ENCODE measurements at places on chromosomes 7 and 10.

DNA sequence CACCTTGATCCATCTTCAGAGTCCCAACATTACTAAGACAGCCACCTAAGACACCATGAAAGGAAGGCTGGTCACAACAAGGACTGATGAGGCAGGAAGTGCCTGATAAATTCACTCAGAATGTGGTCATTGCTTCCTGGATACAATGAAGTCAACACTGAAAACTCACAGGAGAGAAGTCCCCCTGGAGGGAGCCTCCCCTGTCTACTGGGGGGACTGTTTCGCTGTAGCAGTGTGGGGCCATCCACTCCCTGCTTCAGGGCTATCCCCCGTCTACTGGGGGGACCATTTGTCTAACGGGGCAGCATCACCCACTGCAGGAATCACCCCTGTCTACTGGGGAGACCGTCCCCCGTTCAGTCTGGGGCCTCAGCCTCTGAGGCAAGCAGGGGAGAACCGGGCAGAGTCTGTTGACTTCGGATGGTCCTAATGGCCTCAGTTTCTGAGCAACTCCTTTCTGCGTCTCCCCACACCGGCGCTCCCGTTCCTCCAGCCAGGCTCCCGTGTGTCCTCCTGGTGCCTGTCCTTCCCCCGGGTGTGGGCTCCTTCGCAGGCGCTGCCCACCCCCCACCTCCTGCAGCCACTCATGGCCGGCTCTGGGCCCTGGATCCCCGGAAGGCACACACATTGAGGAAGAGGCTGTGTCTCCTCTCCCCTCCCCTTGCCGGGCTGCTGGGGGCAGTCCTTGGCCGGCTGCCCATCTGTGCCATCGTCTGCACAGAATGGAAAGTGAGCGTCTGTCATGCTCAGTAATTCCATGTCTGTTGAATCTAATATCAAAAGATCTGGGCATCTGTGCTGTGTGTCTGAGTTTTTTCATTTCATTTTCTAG lies 59.9 kb upstream of the DNAJB6 start:
- DNase-seq, result no peak

DNA sequence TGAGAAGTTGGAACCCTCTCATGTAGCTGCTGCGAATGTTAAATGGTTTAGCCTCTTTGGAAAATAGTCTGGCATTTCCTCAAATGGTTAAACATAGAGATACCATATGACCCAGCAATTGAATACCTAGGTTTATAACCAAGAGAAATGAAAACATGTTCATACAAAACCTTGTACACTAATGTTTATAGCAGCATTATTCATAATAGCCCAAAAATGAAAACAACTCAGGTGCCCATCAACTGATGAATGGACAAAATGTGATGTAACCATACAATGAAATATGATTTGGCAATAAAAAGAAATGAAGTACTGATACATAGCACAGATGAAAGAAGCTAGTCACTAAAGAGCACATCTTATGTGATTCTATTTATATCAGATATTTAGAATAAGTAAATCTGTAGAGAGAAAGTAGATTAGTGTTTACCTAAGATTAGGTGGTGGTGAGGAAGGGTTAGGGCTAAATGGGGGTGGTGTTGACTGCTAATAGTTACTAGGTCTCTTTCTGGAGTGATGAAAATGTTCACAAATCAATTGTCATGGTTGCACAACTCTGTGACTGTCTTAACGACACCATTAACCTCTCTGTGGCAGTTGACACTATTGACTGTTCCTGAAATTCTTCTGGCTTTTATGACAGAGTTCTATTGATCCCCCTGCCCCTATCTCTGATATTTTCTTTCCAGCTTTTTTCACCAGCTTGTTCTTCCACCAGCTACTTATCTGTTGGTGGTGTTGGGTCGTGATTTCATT lies 35.2 kb downstream of the VCL start:
- no peak for DNase-seq

DNA sequence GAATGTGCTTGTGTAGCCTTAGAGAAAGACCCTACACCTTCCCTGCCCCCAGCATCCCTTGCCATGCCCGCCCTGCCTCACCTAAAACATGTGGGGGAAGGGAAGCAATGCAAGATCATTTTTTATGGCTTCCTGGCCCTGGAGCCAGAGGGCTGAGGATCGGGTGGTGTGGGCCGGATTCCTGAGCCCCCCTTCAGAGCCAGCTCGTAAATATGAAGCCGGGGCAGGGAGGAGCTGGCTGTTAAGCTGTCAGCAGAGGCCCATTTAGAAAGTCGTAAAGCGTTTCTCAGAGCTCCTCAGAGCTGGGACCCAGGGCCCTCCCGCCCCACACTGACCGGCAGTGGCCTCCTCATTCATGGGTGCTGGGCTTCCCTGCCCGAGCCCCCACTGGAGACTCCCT lies 23.9 kb downstream of the UNC5B start:
- peak; percentile 72 for DNase-seq

- DNase-seq, result no peak
These were observed 411.2 kb downstream of the KCNMA1 start for GRCh38 chr10:77226452-77226851.

DNA sequence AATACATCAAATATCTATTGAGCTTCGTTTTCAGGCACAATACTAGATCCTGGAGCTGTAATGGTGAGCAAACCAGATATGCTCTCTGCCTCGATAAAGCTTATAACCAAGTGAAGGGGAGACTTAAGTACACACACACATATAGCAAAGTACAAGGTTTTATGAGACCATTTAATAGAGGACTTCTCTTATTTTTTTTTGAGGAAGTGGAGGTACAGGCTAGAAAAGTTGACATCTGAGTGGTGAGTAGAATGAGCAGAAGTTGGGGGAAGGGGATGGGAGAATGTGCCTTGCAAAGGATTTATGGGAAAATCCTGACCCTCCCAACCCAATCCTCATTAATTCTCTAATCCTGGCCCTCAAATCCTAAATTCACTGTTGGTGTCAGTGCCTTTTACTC lies 7.7 kb downstream of the CCDC136 start:
- no peak for DNase-seq
